Dermis blood vessel endothelial cell (primary cell): ENCODE measurements at places on chromosomes 13 and 19. TPM values are rescaled to one million over a fixed set of nuclear protein-coding genes. Genes with fewer than 3 reads are reported as not detected.

The IL17D gene
- 2.7 and 3.7 TPM in 2 replicates for total RNA-seq

The MUC16 gene
- under 0.01 TPM in 1 of 2 replicates, not detected in the other for total RNA-seq

The SHISA7 gene
- total RNA-seq = not detected in 2 replicates

The C1QTNF9B gene
- not detected in 2 replicates for total RNA-seq

The RAB3A gene
- total RNA-seq = 0.17 and 0.93 TPM in 2 replicates

The KIR2DL3 gene
- not detected in 2 replicates for total RNA-seq

The C2CD4C gene
- total RNA-seq = 1.9 and 5.9 TPM in 2 replicates

The ARHGEF7 gene
- 278 and 307 TPM in 2 replicates for total RNA-seq

The FLT1 gene
- total RNA-seq = 74.7 and 82.9 TPM in 2 replicates

The IGFL1 gene
- total RNA-seq = not detected in 2 replicates

The SOX1 gene
- total RNA-seq = not detected in 2 replicates

The SGCG gene
- not detected in 2 replicates for total RNA-seq

The CLIP3 gene
- total RNA-seq = 6.7 and 7.8 TPM in 2 replicates

The UBL5 gene
- total RNA-seq = 116 and 361 TPM in 2 replicates
